ENCODE measurements at places on chromosomes 3 and 15.

DNA sequence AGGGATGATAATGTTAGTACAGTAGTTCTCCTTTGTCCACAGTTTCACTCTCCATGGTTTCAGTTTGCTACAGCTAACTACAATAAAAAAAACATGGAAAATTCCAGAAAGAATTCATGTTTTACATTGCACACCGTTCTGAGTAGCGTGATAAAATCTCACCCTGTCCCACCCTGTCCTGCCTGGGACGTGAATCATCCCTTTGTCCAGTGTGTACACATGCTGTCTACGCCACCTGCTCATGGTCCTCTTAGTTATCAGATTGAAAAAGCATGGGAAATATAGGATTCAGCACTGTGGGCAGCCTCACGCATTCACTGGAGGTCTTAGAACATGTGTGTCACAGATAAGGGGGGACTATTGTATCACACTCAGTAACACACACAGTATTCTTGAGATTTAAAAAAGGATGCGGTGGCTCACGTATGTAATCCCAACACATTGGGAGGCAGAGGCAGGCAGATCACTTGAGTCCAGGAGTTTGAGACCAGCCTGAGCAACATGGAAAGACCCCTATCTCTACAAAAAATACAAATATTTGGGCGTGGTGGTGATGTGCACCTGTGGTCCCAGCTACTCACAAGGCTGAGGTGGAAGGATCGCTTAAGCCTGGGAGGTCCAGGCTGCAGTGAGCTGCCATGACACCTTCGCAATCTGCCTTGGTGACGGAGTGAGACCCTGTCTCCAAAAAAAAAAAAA, 8.7 kb upstream of the FLNB start:
- no peak for DNase-seq

DNA sequence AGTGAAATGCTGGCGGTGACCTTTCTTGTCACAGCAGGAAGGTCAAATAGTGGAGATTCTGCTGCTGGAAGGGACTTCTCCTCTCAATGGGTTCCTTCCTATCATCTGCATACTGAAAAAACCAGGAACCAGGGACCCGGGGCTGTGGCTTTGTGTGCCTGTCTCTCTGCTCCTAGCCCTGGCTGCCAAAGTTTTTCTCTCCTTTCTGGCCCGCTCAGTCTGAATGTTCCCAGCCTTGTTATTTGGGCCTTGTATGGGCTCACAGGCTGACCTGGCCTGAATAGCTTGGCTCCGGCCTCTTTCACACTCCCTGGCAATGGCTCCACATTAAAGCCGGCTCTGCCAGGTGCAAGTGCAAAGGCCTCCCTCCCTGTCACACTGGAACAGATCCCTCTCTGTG, 94.7 kb downstream of the LRIG1 start:
- DNase-seq = no peak

- DNase-seq = no peak
These were observed 75.3 kb upstream of the ACP3 start for GRCh38 chr3:132241776-132242514.

GRCh38 chr3:149844091-149844490, 31.1 kb downstream of the RNF13 start:
- DNase-seq = no peak

DNA sequence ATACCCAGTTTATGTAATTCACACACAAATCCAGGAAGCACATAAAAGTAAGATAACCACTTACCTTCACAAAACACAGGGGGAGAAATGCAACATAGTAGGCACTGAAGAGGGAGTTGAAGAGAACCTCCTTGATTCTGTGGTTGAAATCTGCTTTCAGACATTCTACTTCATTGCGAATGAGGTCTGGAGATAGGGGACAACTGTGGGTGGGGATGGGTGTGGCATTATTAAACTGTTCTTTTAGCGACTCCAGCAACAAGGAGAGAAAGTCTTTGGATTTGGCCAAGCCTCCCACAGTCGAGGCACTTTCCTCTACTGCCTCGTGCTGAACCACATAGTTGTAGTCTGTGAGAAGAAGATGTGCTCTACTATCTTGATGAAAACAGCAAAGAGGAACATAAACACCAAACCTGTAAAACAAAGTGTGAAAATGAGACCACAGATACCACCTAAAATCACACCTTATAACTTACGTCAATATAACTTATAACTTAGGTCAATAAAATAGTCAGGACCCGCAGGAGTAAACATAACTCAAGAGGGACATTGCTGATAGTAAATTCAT, 25.6 kb downstream of the TMEM39A start:
- no peak for DNase-seq

DNA sequence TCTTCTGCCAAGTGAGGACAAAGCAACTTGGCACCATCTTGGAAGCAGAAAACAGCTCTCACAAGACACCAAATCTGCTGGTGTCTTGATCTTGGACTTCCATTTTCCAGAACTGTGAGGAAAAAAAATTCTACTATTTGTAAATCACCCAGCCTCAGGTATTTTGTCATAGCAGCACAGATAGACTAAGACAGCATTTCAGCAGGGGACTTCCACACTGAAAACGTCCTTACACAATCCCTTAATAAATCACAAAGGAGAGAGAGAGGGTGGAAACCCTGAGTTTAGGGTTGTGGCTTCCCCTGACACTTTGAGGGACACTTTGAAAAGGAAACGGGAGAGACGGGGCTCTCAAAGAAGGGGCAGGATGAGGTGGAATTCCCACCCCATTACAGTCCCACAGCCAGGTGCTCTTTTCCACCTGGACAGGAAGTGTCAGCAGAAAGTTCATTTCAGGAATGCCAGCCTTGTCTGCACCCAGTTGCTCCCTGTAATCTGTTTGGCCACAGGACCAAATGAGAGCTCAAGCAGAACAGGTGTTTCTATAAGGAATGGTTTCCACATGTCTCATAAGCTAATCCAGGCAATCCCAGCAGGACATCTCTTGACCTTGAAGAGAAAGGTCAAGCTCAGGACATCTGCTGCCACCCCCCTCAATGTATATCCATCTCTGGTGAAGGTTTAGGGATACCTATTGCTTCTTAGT, 51.3 kb downstream of the MYLK start:
- no peak for DNase-seq

DNA sequence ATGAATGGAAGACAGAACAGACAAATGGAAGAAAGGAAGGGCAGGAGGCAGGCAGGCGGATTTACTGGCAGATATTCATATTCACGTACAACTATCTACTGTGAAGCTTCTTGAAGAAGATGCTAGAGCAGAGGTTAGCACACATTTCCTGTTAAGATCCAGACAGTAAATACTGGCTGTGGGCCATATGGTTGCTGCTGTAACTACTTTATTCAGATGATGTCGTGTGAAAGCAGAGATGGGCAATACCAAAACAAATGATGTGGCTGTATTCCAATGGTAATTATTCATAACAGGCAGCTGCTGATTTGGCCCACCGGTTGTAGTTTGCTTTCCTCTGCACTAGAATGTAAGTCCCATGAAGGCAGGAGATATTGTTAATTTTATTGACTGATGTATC, 115.7 kb upstream of the PRTG start:
- no peak for DNase-seq

DNA sequence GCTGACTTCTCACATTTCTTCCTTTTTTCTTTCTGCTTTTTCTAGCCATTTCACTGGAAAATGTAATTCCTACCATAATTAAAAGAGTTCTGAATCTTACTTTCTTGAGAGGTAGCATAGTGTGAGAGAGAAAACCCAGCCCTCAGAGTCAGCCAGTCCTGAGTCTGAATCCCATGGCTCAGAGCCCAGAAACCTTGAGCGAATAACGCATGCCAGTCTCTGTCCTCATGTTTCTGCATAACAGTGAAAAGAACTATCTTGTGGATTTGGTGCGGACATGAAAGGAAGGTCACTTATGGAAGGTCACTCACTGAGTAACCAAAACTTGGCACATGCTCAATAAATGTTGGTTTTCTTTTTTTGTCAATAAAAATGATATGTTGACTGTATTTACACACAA, 29.3 kb upstream of the SLCO3A1 start:
- no peak for DNase-seq

GRCh38 chr3:46675426-46675825, 18.1 kb downstream of the ALS2CL start:
- no peak for DNase-seq

DNA sequence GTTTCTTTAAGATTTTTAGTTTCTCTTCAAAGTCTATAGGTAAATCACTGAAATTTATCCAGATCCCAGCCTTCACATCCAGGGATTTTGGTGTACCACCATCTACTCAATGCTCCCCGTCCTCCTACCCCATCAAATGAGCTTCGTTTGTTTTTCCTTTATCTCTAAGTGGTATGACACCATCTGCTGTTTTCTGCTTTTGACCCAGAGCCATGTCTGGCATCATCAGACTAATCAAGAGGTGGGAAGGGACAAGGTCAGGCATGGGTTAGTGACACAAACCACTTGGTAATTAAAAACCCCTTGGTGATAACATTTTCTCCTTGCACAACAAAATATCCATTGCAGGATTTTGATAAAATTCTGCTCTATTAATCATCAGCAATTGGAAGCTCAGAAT, 92.7 kb upstream of the GOLGA8J start:
- DNase-seq = no peak

- DNase-seq = no peak
These were observed 14.7 kb upstream of the HHLA2 start for GRCh38 chr3:108281670-108282069.

- no peak for DNase-seq
These were observed 8.2 kb upstream of the TM6SF1 start for GRCh38 chr15:83099290-83099689.

DNA sequence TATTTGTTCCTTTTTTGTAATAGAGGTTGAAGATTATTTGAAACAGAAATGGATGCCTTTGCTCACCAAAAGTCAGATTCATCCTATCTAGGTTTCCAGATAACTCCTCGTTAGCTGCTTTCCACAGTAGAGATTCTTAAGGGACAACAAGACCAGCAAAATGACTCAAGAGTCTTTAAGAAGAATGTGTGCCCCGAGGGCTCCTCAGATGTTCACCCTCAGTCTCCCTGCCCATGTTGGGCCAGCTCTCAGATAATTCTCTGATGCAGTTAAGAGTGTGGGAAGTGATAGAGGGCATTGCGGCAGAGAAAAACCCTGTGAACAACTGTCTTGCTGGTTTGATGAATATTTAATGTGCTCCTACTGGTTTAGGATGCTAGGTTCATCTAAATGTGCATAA, 251.1 kb downstream of the PTPRG start:
- no peak for DNase-seq

GRCh38 chr3:187742351-187743171, 2.7 kb downstream of the BCL6 start:
- DNase-seq = no peak

- peak; percentile 66 for DNase-seq
These were observed 20.6 kb downstream of the HEG1 start for GRCh38 chr3:125035217-125035616.

DNA sequence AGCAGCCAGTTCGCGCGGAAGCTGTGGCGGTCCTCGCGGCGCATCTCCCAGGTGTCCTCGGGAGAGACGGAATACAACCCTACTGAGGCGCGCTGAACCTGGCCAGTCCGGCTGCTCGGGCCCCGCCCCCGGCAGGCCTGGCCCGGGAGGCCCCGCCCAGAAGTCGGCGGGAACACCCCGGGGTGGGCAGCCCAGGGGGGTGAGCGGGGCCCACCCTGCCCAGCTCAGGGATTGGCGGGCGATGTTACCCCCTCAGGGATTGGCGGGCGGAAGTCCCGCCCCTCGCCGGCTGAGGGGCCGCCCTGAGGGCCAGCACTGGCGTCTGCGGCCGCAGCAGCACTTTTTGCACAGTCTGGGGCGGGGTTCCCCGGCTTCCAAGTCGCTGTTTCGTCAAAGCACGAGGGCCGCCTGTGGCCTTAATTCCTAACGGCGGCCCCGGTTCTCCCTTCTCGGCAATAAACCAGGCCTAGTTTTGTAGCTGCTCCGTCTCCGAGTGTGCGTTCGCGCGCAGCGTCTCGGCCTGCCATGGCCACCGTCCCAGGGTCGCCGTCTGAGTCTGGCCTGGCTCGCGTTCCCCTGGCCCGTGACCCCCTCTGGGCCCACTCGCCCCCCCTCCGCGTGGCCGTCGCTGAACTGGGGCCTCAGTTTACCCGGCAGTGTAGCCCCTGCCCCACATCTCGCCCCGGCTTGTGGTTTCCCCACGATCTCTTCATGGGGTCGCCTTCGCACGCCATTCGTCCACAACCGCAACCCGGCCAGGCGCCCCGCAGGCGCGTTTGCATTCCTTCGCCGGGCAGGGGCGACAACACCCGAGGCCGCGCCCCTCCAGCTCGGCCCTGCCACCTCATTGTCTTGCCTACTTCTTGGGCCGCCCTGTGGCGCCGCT, 30.0 kb downstream of the NBEAL2 start:
- peak; percentile 98 for DNase-seq

GRCh38 chr15:63234451-63234870, 42.9 kb upstream of the APH1B start:
- no peak for DNase-seq

DNA sequence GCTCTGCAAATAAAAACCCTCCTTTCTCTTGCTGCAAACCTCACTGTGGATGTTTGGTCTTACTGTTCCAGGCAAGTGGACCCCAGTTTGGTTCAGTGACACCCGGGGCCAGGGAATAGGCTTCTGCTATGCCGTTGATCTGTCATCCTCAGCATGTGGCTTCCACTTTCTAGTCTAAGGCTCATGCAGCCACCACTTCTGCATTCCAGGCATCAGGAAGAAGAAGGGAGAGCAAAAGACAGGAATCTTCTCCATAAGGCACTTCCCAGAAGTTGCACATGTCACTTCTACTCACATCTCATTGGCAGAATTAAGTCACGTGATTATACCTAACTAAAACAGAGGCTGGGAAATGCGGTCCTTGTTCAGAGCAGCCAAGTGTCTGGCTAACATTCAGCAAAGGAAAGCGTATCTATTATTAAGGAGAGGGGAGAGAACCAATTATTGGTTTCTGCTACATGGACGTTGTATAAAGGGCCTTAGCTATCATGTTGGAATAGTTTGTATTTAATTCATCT, 173.6 kb upstream of the PFN2 start:
- no peak for DNase-seq

DNA sequence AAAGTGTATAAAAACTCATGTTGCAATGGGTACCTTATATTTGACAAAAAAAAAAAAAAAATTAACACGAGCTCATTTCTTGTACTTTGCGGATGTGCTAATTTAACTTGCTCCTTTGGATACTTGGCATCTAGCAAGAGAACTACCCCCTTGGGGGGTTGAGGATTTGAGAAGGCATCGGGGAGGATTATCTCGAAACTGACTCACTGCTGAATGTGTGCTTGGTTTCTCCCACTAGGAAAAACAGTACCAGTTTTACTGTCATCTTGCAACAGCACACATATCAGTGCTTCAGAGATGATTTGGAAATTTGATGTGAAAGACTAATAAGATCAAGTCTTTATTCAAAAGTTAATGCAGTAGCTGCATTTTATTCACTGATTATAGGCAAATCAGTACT, 891 bp downstream of the EXOG start:
- no peak for DNase-seq
